ENCODE measurements at places on chromosomes 4 and X.

- no peak for DNase-seq
Measured at GRCh38 chr4:176321589-176321988, 1.8 kb downstream of the SPCS3 start.

DNA sequence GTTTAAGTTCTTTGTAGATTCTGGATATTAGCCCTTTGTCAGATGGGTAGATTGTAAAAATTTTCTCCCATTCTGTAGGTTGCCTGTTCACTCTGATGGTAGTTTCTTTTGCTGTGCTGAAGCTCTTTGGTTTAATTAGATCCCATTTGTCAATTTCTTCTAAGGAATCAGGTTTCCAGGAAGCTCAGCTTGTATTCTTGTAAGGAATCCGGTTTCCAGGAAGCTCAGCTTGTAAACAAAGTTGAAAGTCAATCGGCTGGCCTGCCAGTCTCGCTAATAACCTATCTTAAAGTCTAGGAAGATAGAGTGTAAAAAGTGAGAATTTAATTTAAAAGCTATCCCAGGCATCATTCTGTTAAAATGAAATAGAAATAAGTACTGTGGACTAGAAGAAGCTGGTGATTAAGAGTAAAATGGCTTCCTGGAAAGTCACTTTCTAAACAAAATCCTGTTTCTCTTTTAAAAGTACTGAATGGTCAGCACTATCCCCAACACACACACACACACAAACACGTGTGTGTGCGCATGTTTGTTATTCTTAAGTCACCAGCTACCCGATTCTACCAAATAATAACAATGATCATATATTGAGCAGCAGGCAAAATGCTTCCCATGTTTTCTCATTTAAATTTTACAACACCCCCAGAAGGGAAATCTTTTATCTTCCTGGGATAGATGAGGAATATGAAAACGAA is 171.7 kb downstream of the PAPSS1 start:
- no peak for DNase-seq

- DNase-seq: no peak
Measured at GRCh38 chr4:74661427-74662201, 132.7 kb downstream of the BTC start.

DNA sequence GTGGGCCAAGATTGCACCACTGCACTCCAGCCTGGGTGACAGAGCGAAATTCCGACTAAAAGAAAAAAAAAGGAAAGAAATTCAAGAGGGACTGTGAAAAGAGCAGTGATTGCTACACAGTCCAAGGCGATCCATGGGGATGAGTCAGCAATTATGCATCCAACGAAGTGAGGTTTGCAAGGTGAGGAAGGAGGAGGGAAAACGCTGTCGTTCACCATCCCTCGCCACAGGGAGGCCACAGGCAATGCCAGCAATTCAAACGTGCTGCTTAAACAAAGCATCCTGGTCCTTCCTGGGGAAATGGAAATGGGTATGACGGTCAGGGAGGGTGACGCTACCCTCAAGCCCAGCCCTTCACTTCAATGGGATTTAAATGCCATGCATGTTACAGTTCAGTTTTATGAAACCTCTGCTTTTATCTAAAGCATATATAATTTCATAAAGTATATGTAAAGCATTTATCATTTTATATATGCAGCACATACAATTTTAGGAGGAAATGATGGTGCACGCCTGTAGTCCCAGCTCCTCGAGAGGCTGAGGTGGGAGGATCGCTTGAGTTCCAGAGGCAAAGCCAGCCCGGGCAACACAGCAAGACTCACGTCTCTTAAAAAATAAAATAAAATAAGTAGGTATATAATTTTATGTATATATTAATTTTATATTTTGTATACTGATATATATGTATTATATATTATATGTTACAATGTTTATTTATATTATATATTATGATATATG is 108.7 kb downstream of the DHRSX start:
- no peak for DNase-seq

GRCh38 chr4:8585186-8585585 is 5.0 kb downstream of the GPR78 start:
- DNase-seq: no peak

GRCh38 chr4:149202117-149202516 is 613.5 kb downstream of the IQCM start:
- DNase-seq: no peak

- no peak for DNase-seq
Measured at GRCh38 chr4:11603591-11604194, 175.0 kb upstream of the HS3ST1 start.

GRCh38 chr4:35912174-35912573 is 332.1 kb downstream of the ARAP2 start:
- no peak for DNase-seq
